ENCODE measurements at places on chromosomes 5 and 9.

DNA sequence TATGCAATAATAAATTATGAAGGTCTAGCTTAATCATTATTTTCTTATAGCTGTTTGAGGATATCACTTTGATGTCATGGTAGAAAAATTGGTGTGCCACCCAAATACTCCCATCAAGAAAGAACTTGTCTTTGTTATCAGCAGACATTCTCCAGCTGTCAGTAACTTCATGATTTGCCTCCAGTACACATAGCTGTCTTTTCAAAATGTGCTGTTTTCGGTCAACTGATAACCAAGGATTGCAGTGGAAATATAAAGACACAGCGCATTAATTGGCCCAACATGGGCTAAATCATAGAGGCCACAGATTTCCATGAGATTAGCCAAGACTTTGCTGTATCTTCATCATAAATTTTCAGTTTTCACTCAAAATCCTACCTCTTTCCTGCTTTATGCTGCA is 993.5 kb upstream of the SEMA6A start:
- DNase-seq: no peak

DNA sequence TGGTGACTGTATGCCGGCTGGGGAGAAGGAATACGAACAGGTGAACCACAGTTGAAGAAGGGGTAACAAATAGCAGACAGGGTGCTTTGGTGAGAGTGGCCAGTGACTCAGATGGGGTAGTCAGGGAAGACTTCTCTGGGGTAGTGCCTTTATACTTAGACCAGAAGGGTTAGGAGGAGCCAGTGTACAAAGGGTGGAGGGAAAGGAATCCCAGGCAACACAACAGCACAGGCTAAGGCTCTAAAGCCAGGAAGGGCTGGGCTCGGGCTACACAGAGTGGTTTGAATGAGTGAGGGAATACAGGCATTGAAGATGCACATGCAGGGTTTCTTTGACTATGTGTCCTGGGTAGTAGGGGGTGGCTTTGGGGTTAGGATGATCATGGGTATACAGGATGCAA is 70.6 kb upstream of the CXCL14 start:
- DNase-seq: no peak

DNA sequence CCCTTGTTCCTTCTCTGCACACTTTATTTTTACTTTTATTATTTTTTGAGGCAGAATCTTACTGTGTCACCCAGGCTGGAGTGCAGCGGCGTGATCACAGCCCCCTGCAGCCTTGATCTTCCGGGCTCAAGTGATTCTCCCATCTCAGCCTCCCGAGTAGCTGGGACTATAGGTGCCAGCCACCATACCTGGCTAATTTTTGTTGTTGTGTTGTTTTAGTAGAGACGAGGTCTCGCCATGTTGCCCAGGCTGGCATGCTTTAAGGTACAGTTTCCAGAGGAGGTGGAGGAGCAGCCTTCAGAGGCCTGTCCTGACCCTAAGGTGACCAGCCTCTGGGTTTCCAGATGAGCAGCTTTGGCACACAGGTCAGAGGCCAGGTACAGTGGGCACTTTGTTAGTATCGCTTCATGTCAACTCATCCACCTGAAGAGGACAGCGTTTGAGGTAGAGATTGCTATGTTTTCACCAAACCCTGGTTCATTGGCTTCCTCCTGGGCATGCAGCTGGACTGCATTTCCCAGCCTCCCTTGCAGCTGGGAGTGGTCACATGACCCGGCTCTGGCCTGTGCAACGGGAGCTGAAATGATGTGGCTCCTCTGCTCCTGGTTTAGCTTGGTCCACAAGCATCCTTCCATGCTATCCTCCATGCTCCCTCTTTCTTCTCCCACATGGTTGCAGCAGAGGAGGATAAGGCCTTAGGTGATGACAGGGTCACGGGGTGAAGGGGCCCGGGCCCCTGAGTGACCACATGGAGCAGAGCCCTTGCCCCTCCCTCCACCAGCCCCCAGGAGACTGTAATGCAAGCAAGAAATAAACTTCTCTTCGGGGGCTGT is 139.3 kb upstream of the IER5L start:
- no peak for DNase-seq

DNA sequence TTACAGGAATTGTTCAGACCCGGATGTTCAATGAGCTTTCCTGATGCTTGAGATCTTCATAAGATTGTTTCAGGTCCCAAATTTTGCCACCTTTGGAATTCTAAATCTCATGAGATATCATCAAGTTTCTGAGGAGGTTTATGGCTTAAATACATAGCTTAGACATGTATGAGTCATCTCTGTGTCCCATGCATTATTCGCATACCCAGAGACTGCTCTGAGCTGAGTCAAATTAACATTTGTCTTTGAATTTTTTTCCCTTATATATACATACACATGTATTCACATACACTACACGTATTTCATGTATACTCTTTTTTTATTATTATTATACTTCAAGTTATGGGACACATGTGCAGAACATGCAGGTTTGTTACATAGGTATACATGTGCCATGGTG is 744.6 kb downstream of the BRINP1 start:
- DNase-seq: no peak

- no peak for DNase-seq
Observed at GRCh38 chr5:9698125-9698826, 68.1 kb upstream of the TAS2R1 start.

DNA sequence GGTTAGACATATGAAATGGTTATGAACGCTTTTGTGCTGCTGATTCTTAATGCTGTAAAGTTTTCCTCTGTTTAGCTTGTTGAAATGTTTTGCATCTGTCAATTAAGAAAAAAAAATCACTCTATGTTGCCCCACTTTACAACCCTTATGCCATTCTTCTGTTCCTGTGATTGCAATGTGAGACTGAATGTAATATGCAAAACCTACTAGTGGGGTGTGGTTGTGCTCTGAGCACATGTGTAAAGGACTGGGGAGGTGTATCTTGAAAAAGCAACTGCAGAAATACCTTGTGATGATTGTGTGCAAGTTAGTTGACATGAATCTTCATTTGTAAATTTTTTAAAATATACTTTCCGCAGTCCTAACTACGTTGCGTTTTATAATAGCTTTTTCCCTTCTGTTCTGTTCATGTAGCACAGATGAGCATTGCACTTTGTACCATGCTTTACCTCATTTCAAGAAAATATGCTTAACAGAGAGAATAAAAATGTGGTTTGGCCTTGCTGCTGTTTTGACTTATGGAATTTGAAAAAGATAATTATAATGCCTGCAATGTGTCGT is 357.0 kb upstream of the PIK3R1 start:
- no peak for DNase-seq

DNA sequence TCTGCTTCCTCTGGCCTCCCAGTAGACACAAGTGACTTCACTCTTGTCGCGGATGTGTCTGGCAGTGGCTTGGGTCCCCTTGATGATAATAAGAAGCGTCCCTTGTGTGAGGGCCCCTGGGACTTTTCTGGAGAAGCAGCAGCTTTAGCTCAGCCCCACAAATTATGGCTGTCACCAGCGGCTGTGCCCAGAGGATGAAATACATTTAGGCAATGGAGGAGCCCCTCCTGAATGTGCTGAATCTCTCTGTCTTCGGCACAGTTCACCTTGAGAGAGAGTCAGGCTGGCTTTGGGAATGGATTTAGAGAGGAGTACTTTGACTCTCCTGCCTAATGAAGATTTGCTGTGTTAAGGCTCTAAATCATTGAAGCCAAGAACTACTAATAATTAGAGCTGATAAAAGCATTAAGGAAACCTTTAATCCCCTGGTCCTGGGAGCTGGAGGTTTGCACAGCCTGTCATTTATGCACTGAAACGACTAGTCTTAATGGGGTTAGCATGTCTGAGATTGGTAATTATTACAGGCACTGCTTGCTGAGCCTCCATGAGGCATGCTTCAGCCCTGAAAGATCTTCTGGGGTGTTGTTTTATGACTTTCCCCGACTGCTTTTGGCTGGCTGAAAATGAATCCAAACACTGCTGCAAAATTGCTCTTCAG is 127.0 kb downstream of the TENT4A start:
- DNase-seq: no peak

DNA sequence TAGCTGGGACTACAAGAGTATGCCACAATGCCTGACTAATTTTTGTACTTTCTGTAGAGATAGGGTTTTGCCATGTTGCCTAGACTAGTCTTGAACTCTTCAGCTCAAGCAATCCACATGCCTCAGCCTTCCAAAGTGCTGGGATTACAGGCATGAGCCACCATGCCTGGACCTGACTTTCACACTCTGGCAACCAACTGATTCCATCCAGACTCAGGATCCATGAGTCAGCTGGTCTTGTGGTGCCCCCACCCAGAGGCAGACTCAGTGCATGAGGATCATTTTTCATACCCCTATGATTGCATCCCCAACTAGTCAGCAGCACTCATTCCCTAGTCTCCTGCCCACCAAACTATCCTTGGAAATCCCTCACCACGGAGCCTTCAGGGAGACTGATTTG is 375.9 kb downstream of the ANXA1 start:
- no peak for DNase-seq

GRCh38 chr5:539469-540070 is 15.3 kb upstream of the SLC9A3 start:
- DNase-seq: no peak

- DNase-seq: no peak
Observed at GRCh38 chr9:96139592-96140295, 162.2 kb downstream of the HSD17B3 start.

GRCh38 chr9:98101868-98102273 is 17.2 kb downstream of the TRIM14 start:
- no peak for DNase-seq

- no peak for DNase-seq
Observed at GRCh38 chr5:116544531-116545241, 29.9 kb downstream of the SEMA6A start.

DNA sequence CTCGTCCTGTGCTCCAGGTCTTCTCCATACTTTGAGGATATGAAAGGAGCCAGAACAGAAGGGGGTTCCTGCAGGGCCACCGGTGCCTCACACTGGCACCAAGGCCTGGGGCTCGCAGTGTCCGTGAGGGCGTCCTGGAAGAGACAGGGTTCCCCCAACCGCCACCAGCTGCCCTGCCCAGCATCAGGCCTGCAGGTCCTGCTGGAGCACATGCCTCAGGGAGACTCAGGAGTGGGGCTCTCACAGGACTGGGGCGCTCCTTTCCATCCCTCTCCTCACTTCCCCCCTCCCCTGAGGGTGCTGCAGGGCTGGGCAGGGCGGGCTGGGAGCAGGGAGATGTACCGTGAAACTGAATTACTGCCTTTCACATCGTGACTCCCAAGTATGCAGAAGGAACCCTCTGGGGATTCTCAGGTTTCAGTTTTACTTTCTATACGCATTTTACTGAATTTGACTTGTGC is 31.7 kb downstream of the CEP72 start:
- peak; percentile 24 for DNase-seq

DNA sequence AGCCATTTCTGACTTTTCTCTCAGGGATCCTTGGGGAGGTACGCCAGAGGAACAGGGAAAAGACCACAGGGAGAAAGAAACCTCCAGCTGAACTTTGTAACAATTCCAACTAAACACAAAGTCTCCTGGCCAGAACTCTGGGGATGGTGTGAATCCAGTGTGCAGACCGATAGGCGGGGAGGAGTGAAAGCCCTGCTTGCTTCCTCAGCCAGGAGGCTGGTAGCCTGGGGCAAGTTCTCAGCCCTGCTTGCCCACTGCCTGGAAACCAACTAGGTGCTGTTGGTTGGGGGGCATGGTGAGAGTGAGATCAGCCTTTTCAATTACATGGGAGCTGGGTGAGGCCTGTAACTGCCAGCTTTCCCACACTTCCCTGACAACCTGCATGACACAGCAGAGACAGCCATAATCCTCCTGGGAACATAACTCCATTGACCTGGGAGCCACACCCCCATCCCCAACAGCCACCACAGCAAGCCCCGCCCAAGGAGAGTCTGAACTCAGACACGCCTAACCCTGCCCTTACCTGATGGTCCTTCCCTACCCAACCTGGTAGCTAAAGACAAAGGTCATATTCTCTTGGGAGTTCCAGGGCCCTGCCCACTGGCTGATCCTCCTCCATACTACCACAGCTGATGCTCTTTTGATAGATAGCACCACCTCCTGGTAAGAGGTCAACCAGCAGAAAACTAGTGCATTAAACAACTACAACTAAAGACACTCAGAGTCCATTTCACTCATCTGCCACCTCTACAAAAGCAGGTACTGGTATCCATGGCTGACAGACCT is 100.1 kb upstream of the TNFAIP8 start:
- DNase-seq: no peak
